Colonic mucosa (tissue), 4 donors: ENCODE measurements at places on chromosomes 2 and 18.

DNA sequence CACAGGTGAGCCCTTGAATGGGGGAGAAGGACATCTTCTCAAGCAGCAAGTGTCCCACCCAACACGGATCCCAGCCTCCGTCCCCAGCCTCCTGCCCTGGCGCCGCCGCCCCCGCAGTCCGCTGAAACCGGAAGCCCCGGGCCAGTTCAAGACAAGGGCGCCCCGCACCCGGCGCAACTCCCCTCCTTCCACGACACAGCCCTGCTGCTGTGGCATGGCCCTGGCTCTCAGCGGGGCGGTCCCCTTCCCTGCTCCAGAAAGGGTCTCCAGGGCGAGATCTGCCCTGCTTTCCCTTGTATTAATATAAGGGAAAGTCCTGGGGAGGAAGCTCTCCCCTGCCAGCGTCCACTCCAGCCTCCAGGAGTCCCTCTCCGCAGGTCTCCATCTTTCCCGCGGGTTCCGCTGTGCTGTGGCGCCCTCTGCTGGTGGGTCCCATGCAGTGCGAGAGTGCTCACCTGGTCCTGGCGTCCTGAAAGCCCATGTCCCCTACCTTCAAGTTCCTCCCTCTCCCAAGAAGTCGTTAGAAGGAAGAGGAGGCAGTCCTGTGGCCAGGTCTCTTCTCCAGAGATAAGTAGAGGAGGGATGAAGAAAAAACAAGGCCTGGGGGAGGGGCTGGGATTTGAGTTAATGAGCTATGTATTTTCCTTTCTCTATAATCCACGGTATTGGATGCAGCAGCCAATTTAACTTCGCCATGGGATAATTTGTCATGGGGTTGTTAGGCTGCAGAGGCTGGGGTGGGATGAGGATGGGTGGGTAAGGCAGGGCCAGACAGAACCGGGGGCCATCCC lies 176.0 kb downstream of the SMAD2 start:
- H3K4me1 ChIP-seq: no peaks in the 10 kb centered on the region
- H3K36me3 ChIP-seq: no peaks in the 10 kb centered on the region
- H3K27ac ChIP-seq: no peak overlapping the region
- no peaks in the 10 kb centered on the region for H3K27me3 ChIP-seq

GRCh38 chr2:42102024-42102590 lies 54.3 kb downstream of the PKDCC start:
- DNase-seq: peak; percentile 67
- H3K4me1 ChIP-seq: peaks cover 15% of the 10 kb centered on the region
- H3K27me3 ChIP-seq: no peaks in the 10 kb centered on the region
- peak overlapping the region; percentile 73 for H3K27ac ChIP-seq
- peak overlapping the region; percentile 48 for H3K4me3 ChIP-seq

DNA sequence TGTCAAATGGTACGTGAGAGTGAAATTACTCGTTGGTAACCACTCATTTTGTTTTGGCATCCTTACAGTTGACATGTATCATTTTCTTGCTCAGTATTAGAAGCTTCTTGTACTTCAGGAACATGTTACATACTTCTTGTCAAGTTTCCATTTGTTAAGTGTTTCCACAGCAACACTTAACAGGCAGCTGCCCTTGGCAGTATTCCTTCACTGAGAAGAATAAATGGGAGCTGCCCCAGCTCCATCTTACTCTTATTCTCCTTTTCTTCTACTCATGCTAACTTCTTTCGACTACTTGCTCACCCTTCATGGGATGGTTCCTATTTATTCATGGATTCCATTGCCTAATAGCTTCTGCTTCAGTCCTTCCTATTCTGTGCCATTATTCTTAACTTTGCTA lies 60.1 kb upstream of the TUBA3E start:
- H3K4me3 ChIP-seq: no peak overlapping the region
- no peaks in the 10 kb centered on the region for H3K4me1 ChIP-seq
- DNase-seq: no peak
- no peaks in the 10 kb centered on the region for H3K27me3 ChIP-seq
- no peaks in the 10 kb centered on the region for H3K36me3 ChIP-seq

DNA sequence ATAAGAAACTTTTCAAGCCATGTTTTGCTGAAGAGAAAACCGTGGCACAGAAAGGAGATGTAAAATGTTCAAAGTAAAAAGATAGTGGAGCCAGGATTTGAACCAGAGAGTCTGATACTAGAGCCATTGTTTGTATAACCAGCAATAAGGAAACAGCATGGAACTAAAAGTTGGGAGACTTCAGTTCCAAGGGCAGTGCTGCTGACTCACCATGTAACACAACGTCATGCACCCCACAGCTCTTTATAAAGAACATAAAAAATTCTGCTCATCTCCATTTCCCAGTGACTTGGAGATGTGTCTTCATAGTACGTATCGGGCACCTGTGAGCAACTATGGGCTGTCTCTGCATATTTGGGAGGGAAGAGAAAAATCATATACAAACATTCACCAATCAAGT lies 353.0 kb upstream of the PIK3C3 start:
- no peaks in the 10 kb centered on the region for H3K4me1 ChIP-seq
- H3K4me3 ChIP-seq: no peak overlapping the region
- no peaks in the 10 kb centered on the region for H3K27me3 ChIP-seq
- H3K36me3 ChIP-seq: no peaks in the 10 kb centered on the region
- H3K27ac ChIP-seq: no peak overlapping the region
- no peak for DNase-seq

GRCh38 chr2:215299337-215299859 lies 12.5 kb upstream of the ATIC start:
- no peaks in the 10 kb centered on the region for H3K36me3 ChIP-seq
- DNase-seq: no peak
- no peak overlapping the region for H3K4me3 ChIP-seq
- H3K27ac ChIP-seq: no peak overlapping the region
